8988T (cell line): ENCODE measurements at places on chromosomes 4 and X.

GRCh38 chr4:85756938-85757337 lies 282.0 kb downstream of the ARHGAP24 start:
- DNase-seq: no peak

GRCh38 chrX:7086384-7086783 lies 61.1 kb upstream of the STS start:
- no peak for DNase-seq

DNA sequence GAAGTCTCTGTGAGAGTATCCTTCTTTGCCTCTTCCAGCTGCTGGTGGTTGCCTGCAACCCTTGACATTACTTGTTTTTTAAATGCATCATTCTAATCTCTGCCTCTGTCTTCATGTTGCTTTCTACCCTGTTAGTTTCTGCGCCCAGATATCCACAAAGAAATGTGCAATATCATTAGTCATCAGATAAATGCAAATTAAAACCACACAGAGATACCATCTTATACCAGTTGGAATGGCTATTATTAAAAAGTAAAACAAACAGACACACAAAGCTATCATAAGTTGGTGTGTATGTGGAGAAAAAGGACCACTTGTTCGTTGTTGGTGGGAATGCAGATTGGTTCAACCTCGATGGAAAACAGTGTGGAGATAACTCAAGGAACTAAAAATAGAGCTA lies 517.4 kb downstream of the FAT4 start:
- DNase-seq: no peak

GRCh38 chr4:38210396-38211114 lies 250.4 kb downstream of the PTTG2 start:
- no peak for DNase-seq

GRCh38 chr4:76821641-76822040 lies 76.3 kb downstream of the SOWAHB start:
- DNase-seq: no peak

DNA sequence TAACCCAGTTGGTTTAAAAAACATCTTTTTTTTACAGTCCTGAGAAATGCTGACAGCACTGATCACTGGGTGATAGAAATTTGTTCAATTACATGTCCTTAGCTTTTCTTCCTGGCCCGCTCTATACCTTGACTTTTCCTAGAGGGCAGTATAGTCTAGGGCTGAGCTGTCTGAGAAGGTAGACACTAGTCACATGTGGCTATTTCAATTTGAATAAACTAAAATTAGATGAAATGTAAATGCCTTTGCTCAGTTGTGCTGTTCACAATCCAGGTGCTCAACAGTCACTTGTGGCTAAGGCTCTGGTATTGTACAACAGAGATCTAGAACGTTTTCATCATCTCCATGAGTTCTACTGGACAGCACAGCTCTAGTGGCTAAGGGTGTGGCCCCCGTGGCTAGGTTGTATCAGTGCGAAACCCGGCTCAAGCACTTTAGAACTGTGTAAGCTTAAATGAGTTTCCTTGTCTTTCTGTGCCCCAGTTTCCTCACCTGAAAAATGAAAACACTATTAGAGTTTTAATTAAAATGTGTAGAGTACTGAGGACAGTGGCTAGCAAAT lies 111.6 kb upstream of the WDR17 start:
- no peak for DNase-seq

DNA sequence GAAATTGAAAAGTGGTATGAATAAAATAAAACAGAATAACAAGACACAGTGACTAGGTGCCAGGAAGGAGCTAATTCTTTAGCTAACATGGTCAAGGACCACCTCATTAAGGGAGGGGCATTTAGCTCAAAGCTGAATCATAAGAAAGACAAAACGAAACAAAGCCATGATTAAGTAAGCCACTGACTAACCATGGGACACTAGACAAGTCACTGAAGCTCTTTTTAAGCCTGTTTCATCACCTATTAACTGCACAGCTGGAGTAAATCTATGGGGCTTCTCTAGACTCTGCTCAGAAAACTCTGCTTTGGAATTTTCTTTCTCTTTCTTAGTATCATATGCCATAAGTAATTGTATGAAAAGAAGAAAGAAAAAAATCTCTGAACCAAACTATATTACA lies 49.8 kb upstream of the C1QTNF7 start:
- no peak for DNase-seq

GRCh38 chr4:152485726-152486276 lies 50.1 kb downstream of the FBXW7 start:
- DNase-seq: no peak

DNA sequence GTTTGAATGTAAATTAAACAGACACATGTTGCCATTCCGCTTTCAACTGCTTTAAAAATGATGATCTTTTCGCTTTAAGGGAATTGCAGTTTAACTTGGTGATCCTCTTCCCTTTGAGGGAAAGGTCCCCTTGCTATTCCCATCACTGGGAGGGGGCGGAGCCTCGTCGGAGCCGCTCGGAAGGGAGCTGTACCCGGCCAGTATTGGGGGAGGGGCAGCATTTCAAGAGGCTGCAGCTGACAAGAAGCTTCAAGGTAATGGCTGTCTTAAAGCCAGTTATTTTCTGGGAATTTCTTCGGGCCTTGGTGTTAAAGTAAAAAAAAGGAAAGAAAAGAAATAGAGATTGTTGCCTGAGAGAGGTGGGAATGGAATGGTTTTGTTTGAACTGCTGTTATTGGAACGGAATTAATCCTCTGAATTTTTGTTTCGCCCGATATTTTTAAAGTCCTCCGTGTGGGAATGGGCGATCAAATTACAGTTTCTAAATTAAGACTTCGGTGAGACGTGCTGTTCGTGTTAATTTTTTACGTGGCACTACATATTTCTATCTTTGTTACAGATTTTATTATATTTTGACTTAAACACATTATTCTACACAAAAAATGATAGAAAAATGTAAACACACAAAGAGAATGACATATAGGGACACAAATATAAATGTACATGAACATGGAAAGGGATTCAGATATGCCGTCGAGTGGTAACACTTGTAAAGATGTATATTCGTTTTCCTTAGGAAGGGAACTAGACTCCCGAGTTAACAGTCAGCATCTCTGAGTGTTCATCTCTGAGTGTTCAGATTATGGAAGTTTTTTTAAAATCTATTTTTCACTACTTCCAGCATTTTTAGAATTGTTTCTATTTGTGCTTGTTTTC lies 9.2 kb downstream of the PWWP3B start:
- DNase-seq: no peak

DNA sequence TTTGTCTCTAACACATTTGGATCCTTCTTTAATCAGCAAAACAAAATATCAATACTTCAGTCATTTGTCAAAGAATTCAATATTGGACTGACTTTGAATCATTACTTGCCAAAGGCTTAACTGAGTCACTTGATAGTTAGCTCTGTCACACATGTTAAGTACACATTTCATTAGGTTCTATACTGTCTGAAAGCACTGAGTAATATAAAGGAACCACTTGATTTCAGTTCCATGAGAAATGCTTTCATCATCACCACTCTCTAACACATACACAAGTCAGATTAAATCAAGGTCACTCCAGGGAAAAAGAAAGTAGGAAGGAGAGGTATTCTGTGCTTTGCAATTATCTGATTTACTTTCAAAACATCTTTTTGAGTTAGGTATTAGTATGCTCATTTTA lies 1233.1 kb downstream of the C4orf33 start:
- no peak for DNase-seq

DNA sequence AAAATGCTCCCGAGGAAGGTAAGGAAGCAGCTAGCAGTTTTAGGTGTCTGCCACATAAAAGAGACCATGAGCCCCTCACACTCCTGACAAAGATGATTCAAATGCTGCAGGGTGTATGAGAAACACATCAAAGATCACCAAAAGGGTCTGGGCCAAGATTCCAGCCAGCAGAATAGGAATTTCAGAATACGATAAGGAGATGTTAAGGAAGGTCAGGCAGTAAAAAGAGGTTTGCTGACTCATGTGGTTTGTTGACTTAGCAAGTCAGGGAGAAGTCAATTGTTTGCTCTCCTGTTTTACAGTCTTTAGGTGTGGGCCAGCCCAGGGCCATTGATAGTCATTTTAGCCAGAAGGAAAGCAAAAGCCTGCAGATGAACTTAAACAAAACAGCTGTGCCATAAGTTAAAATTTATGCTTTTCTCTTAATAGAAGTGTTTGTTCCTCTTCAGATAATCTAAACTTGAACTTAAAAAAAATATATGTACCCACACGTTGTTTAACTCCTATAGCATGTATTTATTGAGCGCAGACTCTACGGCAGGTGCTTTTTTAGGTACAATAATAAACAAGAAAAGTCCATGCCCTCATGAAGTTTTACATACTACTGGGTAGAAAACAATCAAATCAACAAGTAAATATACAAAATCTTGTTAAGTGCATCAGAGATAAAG lies 115.6 kb downstream of the CAMK2D start:
- no peak for DNase-seq

- DNase-seq: no peak
Measured at GRCh38 chr4:78566834-78567499, 15.4 kb downstream of the ANXA3 start.

DNA sequence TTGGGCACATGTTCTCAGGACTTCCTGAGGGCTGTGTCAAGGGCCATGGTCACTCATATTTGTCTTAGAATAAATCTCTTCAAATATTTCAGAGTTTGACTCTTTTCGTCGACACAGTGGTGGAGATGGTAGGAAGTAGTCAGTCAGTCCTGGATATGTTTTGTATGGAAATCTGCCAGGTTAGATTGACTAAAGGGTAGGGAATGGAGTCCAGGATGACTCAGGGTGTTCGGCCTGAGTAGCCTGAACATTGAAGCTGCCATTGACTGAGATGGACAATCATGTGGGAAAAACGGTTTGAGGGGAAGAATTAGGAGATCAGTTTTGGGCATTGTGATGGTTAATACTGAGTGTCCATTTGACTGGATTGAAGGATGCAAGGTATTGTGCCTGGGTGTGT lies 177.1 kb upstream of the CENPE start:
- no peak for DNase-seq

DNA sequence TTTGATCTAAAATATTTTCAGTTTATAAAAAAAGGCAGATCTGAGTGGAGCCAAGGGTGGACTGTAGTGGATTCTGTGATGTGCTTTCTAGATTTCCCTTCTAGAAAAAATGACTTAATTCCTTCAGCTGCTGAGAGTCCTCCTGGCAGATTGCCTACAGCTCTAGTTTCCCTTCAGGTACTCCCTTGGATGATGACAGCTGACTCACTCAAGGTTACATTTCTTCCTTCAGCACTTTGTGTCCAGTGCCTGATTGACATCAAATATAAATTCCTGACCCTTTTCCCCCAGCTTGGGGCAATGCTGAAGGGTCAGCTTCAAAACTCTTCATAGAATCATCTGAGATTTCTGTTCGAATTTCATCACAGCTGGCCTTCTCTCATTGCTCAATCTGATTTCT lies 161.7 kb downstream of the EMCN start:
- no peak for DNase-seq

DNA sequence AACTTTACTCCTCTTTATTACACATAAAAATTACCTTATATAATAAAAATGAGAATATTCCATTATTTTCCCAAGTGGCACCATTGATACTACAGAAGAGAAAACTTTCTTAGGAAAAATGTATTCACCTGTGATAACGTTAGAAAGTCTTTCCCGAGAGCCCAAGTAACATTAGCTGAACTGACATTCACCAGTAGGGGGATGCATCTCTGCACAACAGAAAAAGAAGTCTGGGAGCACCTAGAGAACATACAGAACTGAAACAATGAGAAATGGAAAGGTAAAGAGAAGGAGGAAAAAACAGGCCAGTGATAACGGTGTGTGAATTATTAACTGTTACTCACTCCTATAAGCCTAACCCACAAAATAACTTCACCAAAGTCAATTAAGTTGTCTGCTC lies 423.3 kb downstream of the CENPC start:
- DNase-seq: no peak

- no peak for DNase-seq
Measured at GRCh38 chr4:2962614-2963174, 512 bp downstream of the NOP14 start.

GRCh38 chrX:70096052-70096451 lies 33.8 kb downstream of the OTUD6A start:
- DNase-seq: no peak

DNA sequence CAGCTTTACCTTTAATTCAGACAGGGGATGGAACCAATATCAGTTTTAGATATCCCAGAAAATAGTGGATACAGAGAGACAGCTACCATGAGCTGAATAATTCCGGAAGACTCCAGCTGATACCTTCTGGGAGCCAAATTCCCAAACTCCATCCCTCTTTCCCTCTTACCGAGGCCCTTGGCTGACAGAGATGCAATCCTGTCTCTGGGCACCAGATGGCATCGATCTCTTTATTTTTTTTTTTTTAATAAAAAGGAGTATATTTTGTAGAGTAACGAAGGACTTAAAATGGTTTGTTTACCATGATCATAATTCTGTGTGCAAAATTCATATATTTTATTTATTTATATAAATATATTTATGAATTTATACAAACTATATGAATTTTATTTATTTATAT lies 31.0 kb downstream of the RAB40A start:
- DNase-seq: no peak

- no peak for DNase-seq
Measured at GRCh38 chr4:124097447-124097846, 615.1 kb downstream of the ANKRD50 start.

DNA sequence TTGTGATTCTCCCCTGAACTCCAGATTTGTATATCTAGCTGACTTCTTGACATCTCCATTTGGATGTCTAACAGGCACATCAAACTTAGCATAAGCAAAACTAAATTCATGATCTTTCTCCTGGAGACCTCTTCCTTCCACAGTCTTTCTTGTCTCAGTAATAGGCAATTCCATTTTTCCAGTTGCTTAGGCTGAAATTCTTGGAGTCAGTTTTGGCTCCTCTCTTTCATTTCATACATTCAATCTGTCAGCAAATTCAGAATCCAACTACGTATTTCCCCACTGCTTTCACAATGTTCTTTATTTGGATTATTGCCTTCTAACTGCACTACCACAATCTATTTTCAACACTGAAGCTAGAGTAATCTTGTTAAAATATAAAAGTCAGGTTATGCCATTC lies 219.9 kb upstream of the GLRA2 start:
- DNase-seq: no peak

GRCh38 chr4:61312526-61312925 lies 112.4 kb downstream of the ADGRL3 start:
- no peak for DNase-seq

DNA sequence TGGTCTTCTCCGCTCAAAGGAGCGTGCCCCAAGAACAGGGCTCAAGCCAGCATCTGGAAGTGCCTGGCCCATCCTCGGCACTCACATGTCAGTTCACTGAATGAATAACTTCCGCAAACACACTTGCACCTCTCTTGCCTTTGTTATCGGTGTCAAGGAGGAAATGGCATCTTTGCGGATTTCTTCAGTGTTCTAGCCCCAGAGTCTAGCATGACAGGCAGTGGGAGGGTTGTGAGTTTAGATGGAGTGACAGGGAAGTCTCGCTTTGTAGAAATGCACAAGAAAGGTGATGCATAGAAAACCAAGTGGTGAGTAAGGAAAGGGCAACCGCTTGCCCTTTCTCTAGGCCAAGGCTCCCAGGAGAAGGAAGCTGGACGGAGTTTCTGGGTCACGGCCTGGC lies 17.6 kb upstream of the MECP2 start:
- DNase-seq: no peak

GRCh38 chr4:169142391-169142790 lies 128.4 kb downstream of the SH3RF1 start:
- DNase-seq: no peak
